CD4-positive, alpha-beta T cell treated with Interferon alpha-2 for 1 hour (primary cell): ENCODE measurements at places on chromosomes 3 and 15.
A peak's percentile ranks its signal among the peaks of the same experiment; 100 is the strongest.

- DNase-seq, result no peak
These were observed 47.5 kb downstream of the DNASE1L3 start for GRCh38 chr3:58163234-58163633.

- DNase-seq, result no peak
These were observed 94.2 kb upstream of the ACP3 start for GRCh38 chr3:132222868-132223538.

- no peak for DNase-seq
These were observed 76.6 kb downstream of the CPN2 start for GRCh38 chr3:194274424-194275085.

- DNase-seq, result no peak
These were observed 168.1 kb upstream of the STAC start for GRCh38 chr3:36212251-36212650.

DNA sequence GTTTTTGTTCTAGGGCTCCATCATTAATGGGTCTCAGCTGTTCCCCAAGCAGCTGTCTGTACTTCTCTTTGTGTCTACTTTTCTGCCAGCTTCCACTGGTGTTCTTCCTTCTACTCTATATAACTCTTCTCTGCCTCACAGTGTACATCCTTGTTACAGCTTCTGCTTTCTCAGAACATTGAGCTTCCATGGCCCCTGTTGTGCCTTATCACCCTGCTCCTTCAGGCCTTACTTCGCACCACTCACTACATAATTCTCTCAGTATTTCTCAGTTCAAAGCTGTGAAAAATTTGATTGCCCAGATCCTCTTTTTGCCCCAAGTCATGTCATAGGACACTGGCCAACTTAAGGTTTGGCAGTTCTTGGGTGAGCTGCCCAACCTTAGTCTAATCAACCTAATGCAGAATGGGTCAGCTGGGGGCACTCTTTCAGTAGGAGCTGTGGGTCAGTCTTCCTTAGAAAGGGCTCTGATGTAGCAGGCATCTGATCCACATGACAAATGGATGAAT, 28.9 kb downstream of the CSTA start:
- no peak for DNase-seq

DNA sequence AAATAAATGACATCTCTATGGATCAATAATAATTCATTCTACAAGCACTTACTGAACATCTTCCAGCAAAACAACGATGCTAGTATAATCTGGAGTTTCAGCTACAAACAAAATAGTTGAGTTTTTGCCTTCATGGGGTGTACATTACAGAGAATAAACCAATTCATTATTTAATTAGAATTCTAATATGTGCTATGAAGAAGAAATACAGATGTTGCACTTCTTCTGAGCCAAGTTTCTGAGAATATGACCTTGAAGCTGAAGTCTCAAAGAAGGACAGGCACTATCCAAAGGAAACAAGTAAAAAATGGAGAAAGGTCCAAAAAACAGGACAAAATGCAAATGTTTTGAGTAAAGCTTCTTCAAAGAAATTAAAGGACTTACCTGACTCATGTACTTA, 94.2 kb downstream of the SENP7 start:
- no peak for DNase-seq

GRCh38 chr15:28021281-28022039, 77.7 kb downstream of the OCA2 start:
- no peak for DNase-seq

DNA sequence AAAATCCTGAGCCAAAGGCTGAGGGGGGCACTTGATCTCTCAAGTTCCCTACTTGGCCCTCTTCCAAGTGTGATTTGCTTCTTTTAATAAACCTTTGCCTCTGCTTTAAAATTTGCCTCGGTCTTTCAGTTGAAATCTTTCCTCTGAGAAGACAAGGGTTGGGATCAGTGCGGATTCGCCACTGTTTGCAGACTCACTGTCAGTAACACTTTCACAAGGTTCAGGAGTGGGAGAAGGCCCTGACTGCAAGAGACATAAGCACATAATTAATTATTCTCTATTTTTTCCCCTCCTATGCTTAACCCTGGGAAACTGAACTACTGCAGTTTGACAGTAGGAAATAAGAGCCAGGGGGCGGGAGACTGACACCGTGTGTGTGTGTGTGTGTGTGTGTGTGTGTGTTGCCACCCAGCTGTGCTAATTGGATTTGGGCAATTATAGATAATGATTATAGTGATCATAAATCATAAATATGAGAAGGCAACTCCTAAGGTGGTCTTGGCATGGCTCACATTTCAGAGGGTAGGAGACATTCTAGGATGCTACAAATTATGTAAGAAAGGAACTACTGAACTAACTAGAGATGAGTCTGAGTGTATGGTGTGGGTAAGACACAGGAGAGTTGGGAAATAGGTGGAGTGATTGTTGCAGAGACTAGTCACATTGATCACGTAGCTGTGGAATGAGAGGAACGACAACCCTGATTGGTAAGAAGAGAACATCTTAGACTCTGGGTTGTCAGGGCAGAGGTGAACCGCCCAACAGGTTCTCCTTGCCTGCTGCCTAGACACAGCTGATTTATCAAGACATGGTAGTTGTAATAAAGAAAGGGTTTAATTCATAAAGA, 5.5 kb upstream of the ZNF662 start:
- DNase-seq, result no peak

- peak; percentile 3 for DNase-seq
These were observed 57.5 kb upstream of the SIN3A start for GRCh38 chr15:75508840-75509532.

DNA sequence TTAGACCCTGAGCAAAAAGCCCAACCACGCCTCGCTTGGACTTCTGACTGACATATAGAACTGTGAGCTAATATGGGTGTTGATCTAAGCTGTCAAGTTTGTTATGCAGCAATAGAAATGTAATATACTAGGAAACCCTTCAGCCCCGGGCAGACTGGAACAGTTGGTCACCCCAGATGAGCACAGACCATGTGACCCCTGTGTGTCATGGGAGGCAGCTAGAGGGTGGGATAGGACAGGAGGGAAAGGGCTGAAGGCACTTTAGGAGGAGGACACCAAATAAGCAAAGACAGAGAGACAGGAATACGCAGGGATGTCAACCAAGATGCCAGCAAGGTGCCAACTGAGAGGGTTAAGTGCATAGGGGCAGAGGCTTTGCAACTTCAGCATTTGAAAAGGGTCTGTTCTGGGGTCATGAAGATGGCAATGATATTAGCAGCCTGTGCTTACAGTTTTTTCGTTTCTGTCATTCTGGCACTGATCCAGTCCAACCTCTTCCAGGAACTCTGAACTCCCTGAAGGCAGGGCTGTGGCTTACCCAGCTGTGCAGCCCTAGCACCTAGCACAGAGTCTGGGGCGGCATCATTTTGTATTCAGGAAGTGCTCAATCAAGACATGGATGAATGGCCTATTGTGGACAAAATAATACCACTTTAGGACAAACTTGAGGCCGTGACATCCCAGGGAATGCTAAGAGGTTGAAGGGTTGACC, 51.4 kb downstream of the HES1 start:
- DNase-seq, result no peak

DNA sequence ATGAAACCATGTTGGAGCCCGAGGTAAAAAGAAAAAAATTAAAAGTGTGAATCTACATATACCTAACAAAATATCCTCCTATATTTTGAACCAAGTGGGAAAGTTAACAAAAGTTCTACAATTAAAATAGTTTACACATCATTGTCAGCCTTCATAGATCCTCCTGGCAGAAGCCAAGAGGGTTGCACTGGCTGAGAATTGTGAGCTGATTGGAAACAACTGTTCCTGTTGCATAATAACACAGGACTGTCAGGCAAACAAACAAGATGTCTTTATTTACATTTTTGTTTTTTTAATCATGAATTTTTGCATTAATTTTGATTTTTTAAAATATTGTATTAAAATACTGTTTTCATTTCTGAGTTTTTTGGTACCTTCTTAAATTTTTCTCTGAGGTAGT, 215.2 kb upstream of the MME start:
- no peak for DNase-seq

GRCh38 chr3:113954091-113954685, 6.4 kb downstream of the ZDHHC23 start:
- DNase-seq, result no peak

DNA sequence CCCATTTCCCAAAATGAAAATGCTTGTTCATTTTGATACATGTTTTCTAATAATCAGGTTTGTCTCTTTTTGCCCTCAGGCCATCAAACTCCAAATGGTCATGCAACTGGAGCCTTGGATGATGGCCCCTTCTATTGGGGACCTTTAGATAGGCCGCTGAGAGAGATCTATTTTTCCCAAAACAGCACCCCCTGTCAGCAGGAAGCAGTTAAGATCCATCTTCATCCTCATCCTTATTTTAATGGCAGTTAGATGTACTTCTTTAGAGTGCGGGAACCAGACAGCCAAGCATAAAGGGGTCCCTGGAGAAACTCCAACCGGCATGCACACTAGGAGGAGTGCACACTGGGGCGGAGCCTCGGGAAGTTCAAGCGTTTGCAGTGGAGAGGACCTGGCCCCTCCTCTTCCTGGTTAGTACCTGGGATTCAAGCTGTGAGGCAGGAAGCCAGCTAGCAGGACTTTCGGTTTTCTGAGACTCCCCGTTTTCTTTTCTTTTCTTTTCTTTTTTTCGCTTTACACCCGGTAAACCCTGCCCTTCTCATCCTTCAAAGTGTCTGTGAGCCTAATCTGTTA, 31.9 kb upstream of the STRIT1 start:
- no peak for DNase-seq

DNA sequence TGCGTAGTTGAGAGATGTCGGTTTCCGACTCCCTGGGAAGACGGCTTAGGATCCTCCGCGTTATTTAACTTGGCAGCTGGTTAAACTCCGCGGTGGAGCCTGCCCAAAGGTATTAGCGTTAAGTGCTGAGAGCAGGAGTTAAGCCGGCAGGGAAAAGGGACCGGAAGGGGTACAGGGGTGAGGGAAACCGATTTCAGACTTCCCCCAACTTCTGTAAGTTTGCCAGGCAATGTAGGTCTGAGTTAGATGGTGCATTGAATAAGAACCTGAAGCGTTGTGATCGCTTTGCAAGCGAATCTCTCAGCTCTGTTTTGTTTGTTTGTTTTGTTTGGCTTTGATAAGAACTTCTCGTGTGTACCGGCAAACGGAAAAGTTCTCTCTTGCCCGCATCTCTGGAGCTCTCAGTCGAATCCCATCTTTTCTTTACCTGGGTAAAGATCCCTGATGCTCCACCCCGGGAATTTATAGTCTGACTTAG, 6.0 kb upstream of the FEZF2 start:
- no peak for DNase-seq

- DNase-seq, result no peak
These were observed 344.2 kb upstream of the ROPN1 start for GRCh38 chr3:124336067-124336656.

DNA sequence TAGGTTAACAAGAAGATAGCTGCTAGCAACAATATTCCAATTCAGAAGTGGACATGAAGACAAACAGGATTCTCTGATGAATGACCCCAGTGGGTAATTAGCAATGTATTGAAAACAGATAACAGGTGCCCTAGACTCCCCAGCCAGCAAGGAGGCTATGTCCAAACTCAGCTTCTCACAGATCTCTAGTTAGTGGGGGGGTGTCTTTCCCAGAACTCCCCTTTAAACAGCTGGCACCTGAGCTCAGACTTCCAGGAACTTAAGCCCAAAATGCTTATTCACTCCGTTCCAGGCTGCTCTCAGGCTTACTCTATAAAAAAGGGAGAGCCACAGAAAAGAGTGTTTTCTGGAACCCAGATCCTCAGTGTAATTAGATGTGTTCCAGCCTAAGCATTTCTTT, 423.0 kb upstream of the THBS1 start:
- DNase-seq, result no peak

DNA sequence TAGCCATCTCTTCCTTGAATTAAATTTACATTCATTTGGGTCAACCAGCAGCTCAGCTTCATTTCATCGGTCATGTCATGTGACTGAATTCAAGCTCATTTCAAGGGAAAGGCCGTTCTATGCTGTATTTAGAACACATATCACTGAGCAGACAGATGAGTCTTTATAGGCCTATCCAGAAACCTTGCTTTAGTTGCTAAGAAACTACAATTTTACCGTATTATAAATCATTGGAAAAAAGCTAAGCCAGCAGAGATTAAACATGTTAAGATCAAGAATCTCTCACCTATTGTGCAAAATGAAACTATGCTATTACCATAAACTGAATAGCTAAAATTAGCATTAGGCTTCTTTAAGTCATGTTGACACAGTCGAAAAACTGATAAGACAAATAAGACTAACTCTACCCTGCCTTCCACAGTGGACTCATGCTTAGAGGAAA, 2.2 kb downstream of the NPTN start:
- DNase-seq, result no peak

DNA sequence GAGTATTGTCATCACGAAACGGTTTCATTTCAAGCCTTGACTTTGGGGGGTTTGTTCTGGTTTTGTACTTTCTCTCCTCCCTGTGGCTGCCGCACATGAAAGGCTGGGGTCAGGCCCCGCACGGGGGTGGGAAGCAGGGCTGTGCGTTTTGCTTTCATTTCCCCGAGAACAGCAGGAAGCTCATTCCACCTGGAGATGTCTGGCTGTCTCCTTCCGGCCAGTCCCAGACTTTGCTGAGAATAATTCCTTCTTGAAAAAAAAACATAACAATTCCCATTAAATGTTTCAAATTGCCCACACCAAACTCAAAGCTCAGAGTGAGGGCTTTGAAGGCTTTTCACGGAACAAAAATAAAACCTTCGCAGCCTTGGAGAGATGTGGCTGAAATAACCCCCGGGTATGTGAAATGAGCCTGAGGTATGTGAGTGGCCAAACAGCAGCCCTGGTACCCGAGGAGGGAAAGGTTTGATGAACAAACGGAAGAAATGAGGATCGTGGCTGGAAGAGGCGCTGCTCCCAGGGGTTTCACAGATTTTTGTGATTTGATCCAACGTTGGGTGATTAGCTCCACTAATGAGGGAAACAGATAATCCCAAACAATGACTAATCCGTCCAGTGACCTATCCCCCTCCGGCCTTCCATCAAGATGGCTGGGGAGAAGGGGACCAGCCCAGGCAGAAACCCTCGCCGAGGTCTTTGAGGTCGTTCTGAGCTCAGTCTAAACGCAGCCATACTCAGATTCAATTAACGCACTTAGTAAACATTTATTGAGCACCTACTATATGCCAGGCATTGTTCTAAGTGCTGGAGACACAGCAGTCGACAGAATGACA, 126.9 kb upstream of the MEF2A start:
- DNase-seq, result no peak
